Glutamatergic neuron (in vitro differentiated cells): ENCODE measurements at places on chromosomes 11 and 22. TPM values are rescaled to one million over a fixed set of nuclear protein-coding genes. Genes with fewer than 3 reads are reported as not detected.

- no peak for DNase-seq
Observed at GRCh38 chr22:23847991-23848864, 9.4 kb upstream of the DERL3 start.

- peak; percentile 63 for DNase-seq
Observed at GRCh38 chr22:39130892-39131855, 21.3 kb downstream of the CBX7 start.

- DNase-seq = no peak
Observed at GRCh38 chr22:32815943-32816342, 14.4 kb downstream of the TIMP3 start.

- DNase-seq = no peak
Observed at GRCh38 chr22:41947424-41948080, 600 bp upstream of the CENPM start.

The TPH1 gene
- 0.83 TPM for total RNA-seq

The RFPL2 gene
- total RNA-seq = 1.4 TPM
